ENCODE measurements at places on chromosomes 7 and 10.

- DNase-seq = no peak
Observed at GRCh38 chr7:84654273-84654672, 459.7 kb upstream of the SEMA3A start.

- no peak for DNase-seq
Observed at GRCh38 chr7:133609806-133610205, 356.9 kb downstream of the EXOC4 start.

- no peak for DNase-seq
Observed at GRCh38 chr10:119310806-119311205, 103.4 kb downstream of the GRK5 start.

GRCh38 chr7:98674461-98674860 lies 57.4 kb downstream of the NPTX2 start:
- DNase-seq = no peak

DNA sequence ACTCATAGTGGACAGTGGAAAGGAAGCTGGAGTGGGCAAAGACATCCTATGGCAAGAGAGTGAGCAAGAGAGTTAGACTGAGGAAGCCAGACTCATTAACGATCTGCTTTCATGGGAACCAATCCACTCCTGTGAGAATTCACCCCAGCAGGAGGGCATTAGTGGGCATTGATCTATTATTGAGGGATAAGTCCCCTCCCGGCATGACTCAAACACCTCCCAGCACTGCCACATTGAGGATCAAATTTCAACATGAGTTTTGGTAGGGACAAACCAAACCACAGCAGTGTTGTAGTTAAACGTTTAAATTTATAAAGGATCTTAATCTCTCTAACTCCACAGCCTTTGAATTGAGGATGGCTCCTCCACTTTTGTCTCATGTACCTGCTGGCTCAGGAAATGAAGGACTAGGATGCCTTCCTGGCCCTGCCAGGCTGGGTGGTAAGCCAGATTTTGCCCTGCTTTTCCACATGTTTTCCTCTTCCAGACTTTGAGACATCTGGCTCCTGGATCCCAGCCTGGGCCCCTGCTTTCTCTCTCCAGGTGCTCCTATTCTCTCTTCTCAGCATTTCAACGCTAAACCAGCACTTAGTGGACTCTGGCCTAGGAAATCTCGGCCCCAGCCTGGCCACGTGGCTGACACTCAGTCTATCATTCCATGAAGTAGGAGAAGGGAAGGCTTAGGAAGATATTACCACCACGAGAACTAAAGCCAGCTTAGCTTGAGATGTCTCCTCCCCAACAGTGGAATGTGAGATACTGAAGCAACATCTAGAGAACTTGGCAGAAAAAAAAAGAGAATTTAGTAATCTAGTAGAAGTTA lies 96.5 kb upstream of the PIP4K2A start:
- DNase-seq = no peak
